ENCODE measurements at places on chromosomes 2 and 18.

- DNase-seq, result no peak
Observed at GRCh38 chr2:63347361-63347760, 240.9 kb downstream of the WDPCP start.

- no peak for DNase-seq
Observed at GRCh38 chr2:147806846-147807245, 38.0 kb upstream of the ACVR2A start.

DNA sequence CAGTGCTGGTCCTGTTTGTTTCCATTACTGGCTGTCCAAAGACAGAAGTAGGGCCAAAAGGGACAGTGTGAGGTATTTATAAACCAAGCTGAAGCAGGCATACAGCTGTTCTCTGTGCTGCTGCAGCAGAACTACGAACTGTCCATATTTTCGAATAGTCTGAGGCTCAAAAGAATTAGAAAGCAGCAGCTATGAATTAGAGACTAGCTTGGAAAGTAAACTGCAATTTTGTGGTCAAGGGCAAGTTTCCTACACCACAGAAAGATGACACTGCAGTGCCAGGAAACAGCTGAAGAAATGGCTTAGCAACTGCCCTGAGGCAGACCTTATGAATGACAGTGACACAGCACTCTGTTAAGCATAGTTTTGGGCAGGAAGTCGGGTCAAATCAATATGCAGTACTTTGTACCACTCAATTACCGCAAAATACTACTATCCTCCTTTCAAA, 125.3 kb downstream of the TMEM131 start:
- DNase-seq, result peak; percentile 42

- DNase-seq, result no peak
Observed at GRCh38 chr2:8573942-8574195, 108.0 kb upstream of the ID2 start.

DNA sequence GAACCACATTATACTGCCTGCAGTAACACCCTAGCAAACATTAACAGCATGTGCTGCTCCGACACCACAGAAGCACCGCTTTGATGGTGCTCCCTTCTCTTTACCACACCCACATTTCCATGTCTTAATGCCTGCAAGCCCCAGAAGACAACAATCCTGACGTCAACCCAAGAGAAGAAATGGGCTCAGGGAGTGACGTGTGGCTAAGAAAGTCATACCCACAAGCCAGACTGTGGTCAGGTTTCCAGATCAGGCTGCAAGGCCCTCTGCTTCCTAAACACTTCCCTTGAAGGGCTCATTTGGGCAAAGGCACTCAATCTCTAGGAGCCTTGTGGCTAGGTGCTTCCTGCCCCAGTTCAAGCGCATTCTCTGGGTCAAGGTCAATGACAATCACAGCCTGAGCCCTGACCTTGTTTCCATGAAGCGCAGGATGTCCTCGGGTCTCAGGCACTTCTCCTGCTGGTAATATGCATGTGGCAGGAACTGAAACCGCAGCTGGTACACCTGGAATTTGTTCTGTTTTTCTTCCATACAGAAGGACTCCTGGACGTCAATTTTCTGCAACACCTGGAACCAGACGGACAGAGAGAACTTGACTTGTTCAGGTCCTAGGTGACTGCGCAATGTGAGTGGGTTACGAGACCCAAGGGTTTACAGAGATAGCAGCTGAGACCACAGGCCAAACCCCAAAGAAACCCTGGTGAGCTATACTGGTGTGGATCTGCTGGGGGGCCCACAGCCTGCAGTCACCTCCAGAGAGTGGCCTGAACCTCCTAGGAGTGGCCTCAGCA, 67.2 kb downstream of the POLR1A start:
- no peak for DNase-seq
